ENCODE measurements at places on chromosomes 3 and 15.

DNA sequence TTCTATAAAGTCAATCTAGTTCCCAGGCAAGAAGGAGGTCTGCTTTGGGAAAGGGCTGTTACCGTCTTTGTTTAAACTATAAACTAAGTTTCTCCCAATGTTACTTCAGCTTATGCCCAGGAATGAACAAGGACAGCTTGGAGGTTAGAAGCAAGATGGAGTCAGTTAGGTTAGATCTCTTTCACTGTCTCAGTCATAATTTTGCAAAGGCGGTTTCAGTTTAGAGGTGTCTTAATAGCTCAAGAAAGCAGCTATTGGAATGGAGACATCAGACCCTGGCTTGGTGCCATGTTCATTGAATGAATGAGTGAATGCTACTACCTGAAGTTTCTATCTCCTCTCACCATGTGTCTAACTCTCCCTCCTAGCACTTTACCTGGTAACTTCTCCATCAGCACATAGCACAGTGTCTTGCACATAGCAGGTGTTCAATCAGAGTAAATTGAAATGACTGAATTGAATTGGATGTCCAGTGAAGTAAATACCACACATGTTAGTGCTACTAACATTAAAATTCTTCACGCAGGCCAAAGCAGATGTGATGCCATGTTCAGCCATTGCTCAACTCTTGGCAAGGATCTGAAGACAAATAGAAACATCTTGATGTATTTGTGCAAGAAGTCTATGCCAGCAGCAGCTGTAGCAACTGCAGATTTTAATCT is 28.2 kb downstream of the CLEC3B start:
- DNase-seq = no peak

GRCh38 chr15:31365655-31366127 is 39.1 kb downstream of the KLF13 start:
- DNase-seq = peak; percentile 67

DNA sequence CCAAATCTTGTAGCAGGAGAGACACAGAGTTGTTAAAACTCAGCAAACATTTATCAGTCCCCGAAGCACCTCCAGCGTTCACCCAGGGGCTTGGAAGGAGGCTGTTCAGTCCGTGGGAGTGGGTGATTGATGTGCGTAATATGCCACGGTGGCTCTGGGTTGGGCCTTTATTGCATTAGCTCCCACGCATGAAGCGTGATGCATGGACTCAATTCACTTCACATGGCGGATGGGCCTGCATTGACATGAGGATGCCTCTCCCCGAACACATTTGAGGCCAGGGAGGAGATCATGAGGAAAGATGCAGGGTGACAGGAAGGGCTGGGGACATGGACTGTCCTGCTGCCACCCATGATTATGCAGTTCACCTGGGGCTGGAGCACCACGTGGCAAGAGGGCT is 126.5 kb downstream of the FAM43A start:
- peak; percentile 25 for DNase-seq

GRCh38 chr3:58613236-58614132 is 36.3 kb upstream of the FAM107A start:
- no peak for DNase-seq

GRCh38 chr3:120601554-120601953 is 5.4 kb downstream of the NDUFB4 start:
- DNase-seq = no peak

DNA sequence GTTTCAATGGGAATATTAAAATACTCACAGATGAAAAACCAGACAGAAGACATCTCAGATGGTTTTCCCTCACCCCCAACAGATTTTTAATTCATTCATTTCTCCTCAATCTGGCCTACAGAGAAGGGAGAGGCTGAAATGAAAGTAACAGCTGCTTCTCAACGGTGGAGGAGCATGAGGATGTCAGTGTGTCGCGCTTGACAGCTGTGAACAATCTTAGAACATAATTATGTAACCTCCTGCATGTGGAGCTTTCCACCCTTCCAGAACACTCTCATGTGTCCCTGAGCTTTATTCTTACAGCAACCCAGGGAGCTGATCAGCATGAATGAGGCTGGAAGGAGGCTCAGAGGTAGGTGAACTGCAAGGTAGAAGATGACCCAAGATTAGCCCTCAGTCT is 52.7 kb downstream of the MB21D2 start:
- DNase-seq = no peak

DNA sequence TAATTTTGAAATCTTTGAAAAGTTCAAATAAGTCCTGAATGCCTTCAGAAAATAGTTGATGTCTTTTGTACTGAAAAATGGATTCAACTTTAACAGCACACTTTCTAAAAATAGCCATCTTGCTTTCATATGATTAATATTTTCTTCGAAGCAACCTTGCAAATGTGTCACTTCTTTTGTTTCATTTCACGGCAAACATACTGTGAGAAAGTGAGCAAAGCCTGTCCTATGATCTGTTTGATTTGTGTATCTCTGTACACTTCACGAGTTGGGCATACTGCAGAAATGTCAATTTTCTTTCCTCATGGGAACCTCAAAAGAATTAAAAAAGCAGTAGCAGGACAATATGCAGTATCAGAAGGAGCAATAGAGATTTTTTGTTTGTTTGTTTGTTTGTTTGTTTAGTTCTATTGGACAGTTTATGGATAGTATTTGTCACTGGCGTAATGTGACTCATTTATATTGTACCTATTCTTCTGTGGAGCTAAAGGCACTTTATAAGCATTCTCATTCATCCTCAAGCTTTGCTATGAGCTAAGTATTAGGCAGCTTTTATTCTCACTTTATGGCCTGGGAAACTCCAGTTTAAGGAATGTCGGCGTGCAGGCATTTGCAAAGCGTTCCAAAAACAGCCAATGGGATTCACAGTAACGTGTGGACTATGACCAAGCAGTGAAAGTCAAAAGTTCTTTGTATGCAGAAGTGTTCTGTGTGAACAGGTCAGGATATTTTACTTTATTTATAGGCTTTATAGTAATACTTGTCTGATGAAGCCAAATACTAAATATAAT is 572.0 kb downstream of the NAALADL2 start:
- DNase-seq = no peak

GRCh38 chr15:31366169-31366734 is 39.6 kb downstream of the KLF13 start:
- no peak for DNase-seq

DNA sequence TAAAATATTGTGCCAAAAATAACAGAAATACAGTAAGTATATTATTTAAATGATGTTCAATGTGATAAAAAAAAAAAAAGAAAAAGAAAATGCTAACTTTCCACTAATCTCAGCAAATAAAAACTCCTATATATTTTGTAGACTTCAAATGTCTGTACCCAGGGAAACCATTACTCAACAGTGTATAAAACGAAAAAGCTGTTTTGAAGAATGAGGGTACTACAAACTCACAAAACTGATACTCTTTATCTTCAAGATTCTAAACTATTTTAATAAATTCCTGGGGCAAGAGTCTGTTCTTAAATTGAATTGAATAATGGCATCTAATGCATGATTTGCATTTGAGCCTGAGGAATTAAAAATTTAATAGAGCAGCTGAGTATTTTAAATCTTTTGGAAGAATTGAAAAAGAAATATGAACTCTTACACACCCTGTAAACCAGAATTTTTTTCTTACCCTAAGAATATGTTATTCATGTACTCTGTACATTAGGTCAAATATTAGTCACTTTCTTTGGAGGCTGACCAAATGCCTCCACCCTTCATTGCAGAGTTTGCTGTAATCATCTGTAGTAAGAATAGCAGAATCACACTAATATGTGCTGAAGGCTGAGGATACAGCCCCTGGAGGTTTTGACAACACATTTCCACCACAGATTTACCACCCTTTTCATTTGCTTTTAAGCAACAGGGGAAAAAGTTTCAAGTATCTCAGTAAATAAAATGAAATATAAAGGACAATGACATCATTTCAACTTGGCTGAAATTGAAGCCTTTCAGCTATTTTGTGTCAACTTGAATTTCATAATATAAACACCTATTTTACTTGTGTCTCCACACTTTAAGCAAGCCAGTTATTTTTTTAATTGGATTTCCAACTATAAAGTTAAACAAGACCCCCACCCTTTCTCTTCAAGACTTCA is 79.7 kb downstream of the FBN1 start:
- DNase-seq = no peak

DNA sequence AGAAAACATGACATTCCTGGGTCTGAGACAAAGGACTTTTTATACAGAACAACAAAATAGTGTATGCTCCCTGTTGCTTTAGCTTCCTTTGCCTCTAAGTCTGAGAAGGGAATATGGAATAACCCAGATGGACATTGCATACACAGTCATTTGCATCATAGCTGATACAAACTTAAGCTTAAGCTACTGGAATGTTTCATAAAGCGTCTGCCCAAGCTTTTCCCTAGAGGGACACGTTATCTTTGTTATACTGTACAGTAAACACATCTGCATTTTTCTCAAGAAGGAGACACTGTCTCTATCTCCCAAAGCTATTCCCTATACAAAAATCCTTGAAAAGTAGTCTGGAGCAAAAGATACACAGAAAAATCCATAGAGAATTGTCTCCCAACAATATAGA is 775.0 kb downstream of the DIPK2A start:
- DNase-seq = no peak

DNA sequence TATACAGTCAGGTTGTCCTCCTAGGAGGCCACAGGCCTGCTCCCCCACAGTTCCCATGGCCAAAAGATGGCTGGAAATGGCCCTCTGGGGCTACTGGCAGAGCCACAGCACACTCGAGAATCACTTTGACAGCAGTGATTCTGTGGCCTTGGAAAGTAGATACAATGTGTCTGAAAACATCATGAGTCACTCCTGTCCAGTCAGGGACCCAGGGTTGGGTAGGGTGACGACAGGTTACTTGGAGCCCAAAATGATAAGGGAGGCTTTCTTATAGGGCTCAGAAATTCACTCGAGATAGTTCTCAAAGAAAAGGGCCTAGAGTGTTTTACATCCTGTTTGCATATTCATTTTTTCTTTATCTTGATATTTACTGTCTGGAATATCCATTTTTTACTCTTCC is 24.3 kb downstream of the MRPS25 start:
- no peak for DNase-seq

GRCh38 chr3:16199769-16200168 is 25.3 kb downstream of the GALNT15 start:
- DNase-seq = no peak

DNA sequence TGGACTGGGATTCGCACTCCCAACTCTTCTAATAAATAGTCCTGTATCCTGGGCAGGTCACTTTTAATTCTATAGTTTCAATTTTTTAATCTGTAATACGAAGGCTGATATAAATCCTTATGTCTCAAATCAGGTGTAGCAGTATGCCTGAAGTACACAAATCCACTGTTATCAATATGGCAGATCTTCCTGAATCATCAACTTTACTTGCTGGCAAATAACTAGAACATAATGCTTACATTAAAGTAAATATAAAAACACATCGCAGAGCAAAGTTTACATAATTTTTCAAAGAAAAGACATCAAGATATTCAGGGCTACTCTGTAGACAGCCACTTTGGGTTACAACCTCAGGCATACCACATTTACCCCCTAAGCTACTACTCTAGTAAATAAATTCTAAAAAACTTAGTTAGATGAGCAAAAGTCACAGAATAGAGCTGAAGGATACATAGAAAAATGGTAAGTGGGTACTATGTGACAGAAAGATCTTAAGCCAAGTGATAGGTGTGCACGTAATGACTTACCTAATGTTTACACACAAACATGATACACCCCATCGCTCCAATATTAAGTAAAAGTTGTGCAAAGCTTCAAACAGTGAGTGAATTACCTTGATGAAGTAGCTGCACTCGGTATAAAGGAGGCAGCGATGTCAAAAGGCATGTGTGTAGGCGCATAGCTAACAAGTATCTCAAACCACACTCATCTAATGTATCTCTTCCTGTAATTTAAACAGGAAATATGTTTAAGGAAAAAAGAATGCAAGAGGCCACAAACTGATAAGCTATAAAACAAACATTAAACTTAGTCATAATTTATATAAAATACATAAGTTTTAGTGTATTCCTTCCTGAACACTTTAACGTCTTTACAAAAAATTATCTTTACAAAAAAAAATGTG is 127.9 kb downstream of the DMXL2 start:
- no peak for DNase-seq

DNA sequence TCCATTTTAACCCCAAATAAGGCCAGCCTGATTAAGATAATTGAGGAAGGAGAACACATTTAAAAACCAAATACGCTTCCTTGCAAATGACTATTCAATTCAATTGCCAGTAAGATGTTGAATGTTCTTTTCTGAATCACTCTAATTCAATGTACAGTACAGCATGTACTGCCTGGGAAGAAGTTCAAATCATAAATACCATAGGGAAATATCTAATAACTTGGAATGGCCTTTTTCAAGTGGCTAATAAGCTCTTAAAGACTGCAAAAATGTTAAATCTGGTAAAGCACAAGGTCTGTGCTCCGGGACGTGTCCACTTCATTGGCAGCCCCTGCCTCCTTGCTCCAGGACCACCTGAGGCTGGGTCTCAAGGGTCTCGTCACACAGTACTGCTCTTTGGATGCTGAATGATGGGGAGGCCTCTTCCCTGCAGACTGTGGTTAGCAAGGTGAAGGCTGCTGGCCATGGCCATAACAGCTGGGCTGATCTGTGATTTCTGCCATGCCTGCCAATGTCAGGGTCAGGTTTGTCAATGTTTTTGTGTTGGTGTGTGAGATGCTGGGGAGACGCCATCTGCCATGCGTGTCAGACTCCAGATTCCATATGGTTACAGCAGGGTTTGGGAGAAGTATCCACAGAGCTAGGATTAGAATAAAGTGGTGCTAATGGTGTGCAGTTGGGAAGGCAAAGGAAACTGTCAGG is 300.5 kb downstream of the ADAMTS17 start:
- no peak for DNase-seq

GRCh38 chr15:59550530-59550929 is 61.1 kb upstream of the GCNT3 start:
- no peak for DNase-seq

DNA sequence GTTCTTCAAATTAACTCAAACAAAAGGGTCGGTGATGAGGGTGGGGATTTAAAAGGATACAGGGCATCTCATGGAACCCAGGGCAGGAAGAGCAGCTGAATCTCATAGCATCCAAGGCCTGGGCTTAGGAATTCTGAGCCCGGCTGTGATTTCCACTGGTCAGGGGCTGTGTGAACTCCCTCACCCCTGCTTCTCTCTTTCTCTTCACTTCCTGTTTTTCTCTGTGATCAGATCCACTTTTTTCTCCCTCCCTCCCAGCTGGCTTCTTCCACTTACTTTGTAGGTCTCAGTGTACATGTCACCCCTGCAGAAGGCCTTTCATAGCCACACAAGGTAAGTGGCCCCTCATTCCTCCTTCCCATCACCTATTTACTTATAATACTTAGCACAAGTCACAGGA is 68.2 kb upstream of the CORO2B start:
- DNase-seq = no peak

- DNase-seq = no peak
These were observed 161.9 kb upstream of the ATP11B start for GRCh38 chr3:182631183-182632076.

DNA sequence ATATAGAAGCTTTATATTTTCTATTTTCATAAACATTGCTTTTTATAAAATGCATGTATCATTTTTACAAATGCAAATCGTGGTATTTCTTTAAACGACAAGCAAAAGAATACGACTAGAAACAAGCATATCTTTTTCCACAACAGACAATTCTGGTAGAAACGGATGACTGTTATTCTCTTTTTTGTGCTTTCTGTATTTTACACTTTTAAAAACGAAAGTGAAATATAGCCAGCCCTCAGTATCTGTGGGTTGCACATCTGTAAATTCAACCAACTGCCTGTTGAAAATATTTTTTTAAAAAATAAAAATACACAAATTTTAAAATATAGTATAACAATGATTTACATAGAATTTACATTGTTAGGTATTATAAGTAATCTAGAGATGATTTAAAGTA is 61.3 kb downstream of the PRTG start:
- no peak for DNase-seq
